ENCODE measurements at places on chromosomes 7 and 10.
A peak's percentile ranks its signal among the peaks of the same experiment; 100 is the strongest.

DNA sequence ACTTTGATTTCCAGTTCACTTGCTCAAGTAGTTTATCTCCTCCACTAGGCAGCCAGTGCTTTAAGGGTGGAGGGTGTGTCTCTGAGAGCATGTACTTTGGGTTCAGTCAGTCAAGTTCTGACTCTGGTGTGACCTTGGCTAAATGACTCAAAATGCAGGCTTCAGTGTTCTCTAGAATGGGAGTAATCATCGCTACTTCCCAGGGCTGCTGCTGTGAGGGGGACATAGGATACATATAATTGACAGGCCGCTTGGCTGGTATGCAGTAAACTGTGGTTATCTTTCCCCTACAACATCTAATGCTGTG is 3.5 kb downstream of the PTPRE start:
- no peak for DNase-seq

- peak; percentile 53 for DNase-seq
Measured at GRCh38 chr10:97498076-97498840, at the start of gene MMS19. Gene MMS19 (minus strand): TSS chr10:97498422. CDS start chr10:97498384, 38 bp downstream.

DNA sequence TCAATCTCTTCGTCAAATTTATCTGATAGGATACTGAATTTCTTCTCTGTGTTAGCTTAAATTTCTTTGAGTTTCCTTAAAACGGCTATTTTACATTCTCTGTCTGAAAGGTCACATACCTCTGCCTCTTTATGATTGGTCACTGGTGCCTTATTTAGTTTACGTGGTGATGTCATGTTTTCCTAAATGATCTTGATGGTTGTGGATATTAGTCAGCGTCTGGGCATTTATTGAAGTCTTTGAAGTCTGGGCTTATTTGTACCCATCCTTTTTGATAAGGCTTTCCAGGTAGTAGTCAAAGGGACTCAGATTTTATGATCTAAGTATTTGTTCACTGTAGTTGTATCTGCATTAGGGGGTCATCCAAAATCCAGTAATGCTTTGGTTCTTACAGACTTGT is 1407.5 kb upstream of the LRRTM3 start:
- DNase-seq, result no peak

DNA sequence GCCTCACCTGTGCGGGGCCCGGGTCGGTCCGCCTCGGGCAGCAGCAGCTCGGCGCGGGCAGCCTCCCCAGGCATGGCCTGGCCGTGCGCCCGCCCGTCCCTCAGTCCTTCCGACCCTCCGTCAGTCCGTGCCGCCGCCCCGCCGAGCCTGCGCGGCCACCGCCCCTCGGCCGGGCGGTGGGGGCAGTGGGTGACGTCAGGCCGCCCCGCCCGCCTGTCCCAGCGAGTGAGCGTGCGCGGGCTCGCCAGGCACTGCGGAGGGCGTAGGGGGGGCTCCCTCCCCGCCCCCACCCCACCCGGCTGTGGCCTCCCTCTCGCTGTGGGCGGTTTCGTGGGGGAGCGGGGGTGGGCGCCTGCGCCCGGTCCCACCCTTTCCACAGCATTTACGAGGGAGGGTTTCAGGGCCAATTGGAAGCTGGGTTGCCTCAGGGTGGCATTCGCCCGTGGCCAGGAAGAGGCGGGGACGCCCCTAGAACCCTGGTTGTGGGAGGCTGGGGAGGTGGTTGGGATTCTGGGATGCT is at the start of gene NACAD:
Gene NACAD, minus strand, starts transcription at position 149 of the 520 bp plus-strand sequence. Its CDS starts 75 bp downstream, at position 74.
- no peak for DNase-seq

GRCh38 chr10:114272696-114273095 is 33.6 kb downstream of the VWA2 start:
- DNase-seq, result no peak

- DNase-seq, result no peak
Measured at GRCh38 chr7:5666361-5666760, 115.1 kb downstream of the RNF216 start.

- no peak for DNase-seq
Measured at GRCh38 chr10:110686949-110687348, 42.8 kb downstream of the RBM20 start.

DNA sequence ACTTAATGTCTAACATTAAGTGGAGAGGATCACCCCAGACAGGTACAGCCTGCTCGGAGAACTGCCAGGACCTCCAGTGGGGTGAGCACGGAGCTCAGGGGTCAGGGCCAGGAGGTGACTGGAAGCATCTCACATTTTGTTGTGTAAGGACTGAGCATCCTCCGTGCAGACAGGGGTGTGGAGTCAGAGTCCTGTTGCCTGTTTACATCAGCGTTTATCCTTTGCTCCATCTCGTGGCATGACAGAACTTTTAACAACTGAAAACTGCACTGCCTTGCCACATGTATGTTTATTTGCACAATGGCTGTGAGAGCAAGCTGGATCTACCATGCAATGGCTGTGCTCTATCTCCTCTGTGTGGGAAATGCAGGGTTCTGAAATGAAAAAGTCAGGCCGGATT is 175.4 kb upstream of the AKR1E2 start:
- no peak for DNase-seq
